ENCODE measurements at places on chromosomes 7 and 10. TPM values are rescaled to one million over a fixed set of nuclear protein-coding genes. Genes with fewer than 3 reads are reported as not detected.
A peak's percentile ranks its signal among the peaks of the same experiment; 100 is the strongest.

OPALIN gene
- total RNA-seq, result not detected

ATOH7 gene
- total RNA-seq, result not detected

FERD3L gene
- not detected for total RNA-seq

NPSR1 gene
- not detected for total RNA-seq

GPR85 gene
- total RNA-seq, result 7.1 TPM

RAB19 gene
- not detected for total RNA-seq

PRPS1L1 gene
- total RNA-seq, result not detected

DNA sequence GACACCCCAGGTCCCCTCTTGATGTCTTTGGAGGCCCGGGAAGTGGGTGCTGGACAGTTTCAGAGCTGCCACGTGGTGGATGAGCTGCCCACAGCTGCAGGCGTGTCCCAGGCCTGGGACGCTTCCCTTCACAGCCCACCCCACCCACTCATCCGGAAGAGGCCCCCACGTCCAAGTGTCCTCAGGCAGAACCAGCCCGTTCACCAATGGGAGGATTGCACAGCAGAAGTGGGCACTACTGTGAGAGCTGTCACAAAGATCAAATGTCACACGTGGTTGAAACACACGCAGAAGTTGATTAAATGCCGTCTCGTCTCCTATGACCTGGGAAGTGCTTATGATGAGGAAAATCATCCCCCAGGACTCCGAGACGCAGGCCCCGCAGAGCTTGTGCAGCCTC is 52.9 kb downstream of the STK32C start:
- no peaks in the 10 kb centered on the region for H3K4me1 ChIP-seq
- no peaks in the 10 kb centered on the region for H3K27me3 ChIP-seq
- no peak for DNase-seq
- H3K36me3 ChIP-seq, result no peaks in the 10 kb centered on the region
- no peak overlapping the region for H3K4me3 ChIP-seq

- H3K36me3 ChIP-seq, result no peaks in the 10 kb centered on the region
- H3K27me3 ChIP-seq, result 0 out of 2 replicates have a peak, but pooled peaks cover 8% of the 10 kb centered on the region
- DNase-seq, result peak; percentile 79
- peaks cover 5% of the 10 kb centered on the region for H3K4me1 ChIP-seq
- H3K27ac ChIP-seq, result no peak overlapping the region
These were observed 190.4 kb downstream of the DGKI start for GRCh38 chr7:137656227-137656849.

DNA sequence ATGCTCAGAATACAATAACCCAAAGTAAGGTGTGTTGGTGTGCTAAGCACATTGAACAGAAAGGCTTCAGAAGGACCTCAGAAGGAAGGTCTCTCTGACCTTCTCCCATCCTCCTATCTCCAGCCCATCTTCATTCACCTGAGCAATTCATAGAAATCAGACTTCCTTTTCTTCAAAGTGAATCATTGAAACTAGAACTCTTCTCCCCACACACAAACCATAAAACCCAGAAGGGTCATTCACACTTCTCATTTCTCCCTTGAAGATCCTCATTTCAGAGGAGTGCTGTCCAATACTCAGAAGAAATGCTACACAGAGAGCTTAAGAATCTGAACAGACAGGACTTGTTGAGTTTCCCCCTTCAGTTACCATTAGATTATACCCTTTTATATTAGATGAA is 89.5 kb downstream of the VWDE start:
- H3K27me3 ChIP-seq, result no peaks in the 10 kb centered on the region
- H3K4me1 ChIP-seq, result no peaks in the 10 kb centered on the region
- H3K36me3 ChIP-seq, result no peaks in the 10 kb centered on the region
- no peak overlapping the region for H3K27ac ChIP-seq

DNA sequence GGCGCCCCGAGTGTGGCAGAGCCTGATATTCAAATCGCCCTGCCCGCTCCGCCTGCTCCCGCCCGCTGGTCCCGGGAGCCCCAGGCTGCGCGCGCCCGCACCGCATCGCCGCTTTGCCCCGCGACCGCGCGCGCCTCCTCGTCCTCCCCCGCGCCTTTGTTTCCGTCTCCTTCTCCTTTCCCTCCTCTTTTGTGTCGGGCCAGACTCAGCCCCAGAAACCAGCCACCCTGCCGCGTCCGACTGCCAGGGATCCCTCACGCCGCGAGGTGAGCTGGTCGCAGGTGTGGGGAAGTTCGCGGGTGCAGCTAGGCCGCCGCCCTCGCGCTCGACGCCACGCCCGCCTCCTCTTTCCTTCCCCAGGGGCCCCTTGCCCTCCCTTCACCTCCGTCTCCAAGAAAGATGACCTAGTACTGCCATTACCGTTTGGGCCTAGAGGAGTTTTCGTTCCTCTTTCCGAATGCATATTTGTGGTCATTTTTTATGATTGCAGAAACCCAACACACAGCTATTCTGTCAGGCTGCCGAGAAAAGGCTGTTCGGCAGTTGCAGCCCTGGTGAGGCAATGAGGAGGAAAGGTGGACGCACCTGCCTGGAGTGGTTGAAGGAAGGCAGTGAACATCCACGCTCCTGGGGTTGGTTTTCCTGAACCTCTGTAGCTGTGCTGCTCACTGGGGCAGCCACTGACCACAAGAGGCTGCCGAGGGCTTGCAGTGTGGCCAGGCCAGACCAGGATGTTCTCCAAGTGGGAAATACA is 107.3 kb downstream of the SNX10 start:
- peaks cover 42% of the 10 kb centered on the region for H3K27me3 ChIP-seq
- H3K36me3 ChIP-seq, result no peaks in the 10 kb centered on the region
- no peak for DNase-seq
- peak overlapping the region; percentile 41 for H3K4me3 ChIP-seq
- peaks cover 13% of the 10 kb centered on the region for H3K4me1 ChIP-seq

GRCh38 chr7:85184599-85185423 is 2.0 kb downstream of the SEMA3D start:
- H3K27me3 ChIP-seq, result no peaks in the 10 kb centered on the region
- no peaks in the 10 kb centered on the region for H3K36me3 ChIP-seq
- peak overlapping the region; percentile 50 for H3K4me3 ChIP-seq
- DNase-seq, result peak; percentile 7
- H3K27ac ChIP-seq, result no peak overlapping the region

DNA sequence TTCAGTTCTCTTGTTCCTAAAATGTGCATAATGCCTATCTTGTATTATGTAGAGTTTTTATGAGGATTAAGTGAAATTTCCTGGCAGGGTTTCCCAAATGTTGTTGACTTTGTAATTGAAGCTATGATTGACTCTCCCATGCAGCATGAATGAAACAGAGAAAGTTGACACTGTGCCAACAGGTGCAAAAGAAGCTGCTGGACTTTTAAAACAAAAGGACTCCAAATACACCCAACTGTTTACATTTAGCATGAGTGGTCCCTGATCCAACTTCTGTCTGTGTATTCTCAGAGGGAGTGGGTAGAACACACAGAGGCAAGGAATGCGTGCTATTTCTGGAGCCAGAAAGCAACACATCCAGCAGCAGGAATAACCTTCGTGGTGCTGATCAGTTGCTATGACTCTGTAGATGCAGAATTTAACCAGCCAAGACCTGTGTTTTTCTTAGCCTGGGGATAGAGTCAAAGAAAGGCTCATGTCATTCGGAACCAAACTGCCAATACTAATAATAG is 14.4 kb upstream of the RBM20 start:
- H3K27ac ChIP-seq, result peak overlapping the region; percentile 84
- peaks cover 70% of the 10 kb centered on the region for H3K4me1 ChIP-seq
- H3K27me3 ChIP-seq, result no peaks in the 10 kb centered on the region
- H3K36me3 ChIP-seq, result no peaks in the 10 kb centered on the region
- no peak overlapping the region for H3K4me3 ChIP-seq

GRCh38 chr10:69616358-69616757 is 13.7 kb upstream of the FAM241B start:
- no peaks in the 10 kb centered on the region for H3K4me1 ChIP-seq
- no peak overlapping the region for H3K4me3 ChIP-seq
- no peak overlapping the region for H3K27ac ChIP-seq

GRCh38 chr7:107600816-107601215 is 20.8 kb downstream of the BCAP29 start:
- H3K4me1 ChIP-seq, result peaks cover 14% of the 10 kb centered on the region
- no peak for DNase-seq
- no peak overlapping the region for H3K27ac ChIP-seq
- H3K27me3 ChIP-seq, result no peaks in the 10 kb centered on the region

DNA sequence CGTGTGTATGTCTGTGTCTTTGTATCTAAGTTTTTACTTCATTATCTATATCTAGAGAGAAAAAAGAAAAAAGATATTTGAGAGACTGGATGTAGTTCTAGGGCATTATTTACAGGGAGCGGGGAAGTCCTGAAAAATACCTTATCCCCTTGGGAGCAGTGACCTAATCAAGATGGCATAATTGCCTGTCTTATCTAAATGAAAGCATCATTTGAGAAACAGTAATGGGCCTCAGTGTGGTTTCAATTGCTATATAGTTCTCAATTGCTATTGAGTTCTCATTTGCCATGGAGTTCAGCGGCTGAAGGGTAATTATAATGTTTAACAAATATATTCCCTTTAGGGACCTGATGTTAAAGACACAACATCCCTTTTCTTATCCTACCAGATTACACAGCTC is 216.5 kb downstream of the PLXNA4 start:
- no peak overlapping the region for H3K4me3 ChIP-seq
- H3K27me3 ChIP-seq, result 0 out of 2 replicates have a peak, but pooled peaks cover 7% of the 10 kb centered on the region
- no peak for DNase-seq
- H3K27ac ChIP-seq, result no peak overlapping the region

GRCh38 chr10:69974551-69975155 is 78.0 kb upstream of the MACROH2A2 start:
- DNase-seq, result peak; percentile 75
- no peak overlapping the region for H3K4me3 ChIP-seq
- no peak overlapping the region for H3K27ac ChIP-seq

- no peak for DNase-seq
- H3K27me3 ChIP-seq, result peaks cover 8% of the 10 kb centered on the region
- no peak overlapping the region for H3K4me3 ChIP-seq
These were observed 23.6 kb upstream of the ING3 start for GRCh38 chr7:120926943-120927346.

- H3K27me3 ChIP-seq, result no peaks in the 10 kb centered on the region
- no peak overlapping the region for H3K4me3 ChIP-seq
- DNase-seq, result peak; percentile 36
- H3K36me3 ChIP-seq, result no peaks in the 10 kb centered on the region
These were observed 34.7 kb downstream of the ACADSB start for GRCh38 chr10:123043409-123043925.

GRCh38 chr10:122999347-122999746 is 9.2 kb downstream of the IKZF5 start:
- DNase-seq, result peak; percentile 2
- H3K36me3 ChIP-seq, result peaks cover 29% of the 10 kb centered on the region
- H3K4me1 ChIP-seq, result peaks cover 7% of the 10 kb centered on the region
- H3K4me3 ChIP-seq, result no peak overlapping the region
- no peaks in the 10 kb centered on the region for H3K27me3 ChIP-seq

GRCh38 chr10:50552771-50553535 is 70.8 kb downstream of the SGMS1 start:
- H3K27ac ChIP-seq, result no peak overlapping the region
- no peak for DNase-seq
- H3K27me3 ChIP-seq, result no peaks in the 10 kb centered on the region
- no peak overlapping the region for H3K4me3 ChIP-seq

- no peak overlapping the region for H3K4me3 ChIP-seq
- H3K27me3 ChIP-seq, result no peaks in the 10 kb centered on the region
- no peak overlapping the region for H3K27ac ChIP-seq
These were observed 8.4 kb downstream of the CPA2 start for GRCh38 chr7:130274983-130275591.

- no peaks in the 10 kb centered on the region for H3K4me1 ChIP-seq
- H3K27ac ChIP-seq, result no peak overlapping the region
- no peaks in the 10 kb centered on the region for H3K36me3 ChIP-seq
- DNase-seq, result no peak
- H3K27me3 ChIP-seq, result no peaks in the 10 kb centered on the region
These were observed 90.8 kb downstream of the JCAD start for GRCh38 chr10:29968585-29968984.

GRCh38 chr10:14456870-14457266 is 126.1 kb upstream of the FRMD4A start:
- H3K27ac ChIP-seq, result no peak overlapping the region
- H3K4me3 ChIP-seq, result no peak overlapping the region
- no peaks in the 10 kb centered on the region for H3K4me1 ChIP-seq
- no peaks in the 10 kb centered on the region for H3K27me3 ChIP-seq
- no peak for DNase-seq

GRCh38 chr7:13742811-13743210 is 246.7 kb downstream of the ETV1 start:
- peak; percentile 4 for DNase-seq
- no peaks in the 10 kb centered on the region for H3K36me3 ChIP-seq
- H3K27ac ChIP-seq, result no peak overlapping the region
- H3K4me3 ChIP-seq, result no peak overlapping the region
- no peaks in the 10 kb centered on the region for H3K27me3 ChIP-seq
- H3K4me1 ChIP-seq, result peaks cover 4% of the 10 kb centered on the region

- H3K27me3 ChIP-seq, result peaks cover 11% of the 10 kb centered on the region
- no peak for DNase-seq
- no peak overlapping the region for H3K27ac ChIP-seq
- H3K4me3 ChIP-seq, result no peak overlapping the region
- no peaks in the 10 kb centered on the region for H3K4me1 ChIP-seq
These were observed 58.2 kb downstream of the TEX36 start for GRCh38 chr10:125624800-125625199.

DNA sequence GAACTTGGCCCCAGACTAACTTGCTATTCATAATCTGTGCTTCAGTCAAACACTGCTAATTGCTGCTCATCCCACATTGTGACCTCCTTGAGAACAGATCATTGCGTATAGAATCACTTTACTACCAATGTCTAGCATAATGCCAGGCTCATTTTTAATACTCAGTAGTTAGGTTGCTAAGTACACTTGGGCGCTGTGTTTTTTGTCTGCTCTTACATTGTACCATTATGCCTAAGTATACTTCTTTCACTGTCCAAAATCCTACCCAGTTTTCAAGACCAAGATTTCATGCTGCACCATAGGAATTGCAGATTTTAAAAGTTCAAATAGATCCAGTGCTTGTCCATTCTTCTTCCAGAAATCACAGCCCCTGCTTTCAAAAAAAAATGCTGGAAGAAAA is 32.8 kb upstream of the TMEM106B start:
- no peaks in the 10 kb centered on the region for H3K36me3 ChIP-seq
- H3K4me1 ChIP-seq, result no peaks in the 10 kb centered on the region
- no peak overlapping the region for H3K4me3 ChIP-seq
- H3K27ac ChIP-seq, result no peak overlapping the region
- no peaks in the 10 kb centered on the region for H3K27me3 ChIP-seq

DNA sequence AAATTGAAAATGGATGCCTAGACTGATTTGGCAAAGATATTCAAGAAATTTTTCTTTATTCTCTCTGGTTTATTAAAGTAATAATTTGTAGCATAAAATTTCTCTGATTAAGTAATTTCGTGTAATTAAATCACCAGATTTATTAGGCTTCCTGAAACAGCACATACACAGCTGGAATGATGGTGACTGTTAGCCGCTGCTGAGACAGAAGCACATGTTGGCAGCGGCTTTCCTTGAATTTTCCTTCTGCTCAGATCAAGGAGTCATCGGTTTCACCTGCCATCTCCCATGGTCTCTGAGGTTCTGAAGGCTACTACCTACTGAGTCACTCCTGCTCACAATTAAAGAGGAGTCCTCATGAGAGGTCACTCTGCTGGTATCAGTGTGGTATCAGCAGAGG is 101.5 kb downstream of the GFRA1 start:
- no peaks in the 10 kb centered on the region for H3K36me3 ChIP-seq
- no peaks in the 10 kb centered on the region for H3K27me3 ChIP-seq
- no peak overlapping the region for H3K27ac ChIP-seq
